ENCODE measurements at places on chromosomes 6 and 20.

DNA sequence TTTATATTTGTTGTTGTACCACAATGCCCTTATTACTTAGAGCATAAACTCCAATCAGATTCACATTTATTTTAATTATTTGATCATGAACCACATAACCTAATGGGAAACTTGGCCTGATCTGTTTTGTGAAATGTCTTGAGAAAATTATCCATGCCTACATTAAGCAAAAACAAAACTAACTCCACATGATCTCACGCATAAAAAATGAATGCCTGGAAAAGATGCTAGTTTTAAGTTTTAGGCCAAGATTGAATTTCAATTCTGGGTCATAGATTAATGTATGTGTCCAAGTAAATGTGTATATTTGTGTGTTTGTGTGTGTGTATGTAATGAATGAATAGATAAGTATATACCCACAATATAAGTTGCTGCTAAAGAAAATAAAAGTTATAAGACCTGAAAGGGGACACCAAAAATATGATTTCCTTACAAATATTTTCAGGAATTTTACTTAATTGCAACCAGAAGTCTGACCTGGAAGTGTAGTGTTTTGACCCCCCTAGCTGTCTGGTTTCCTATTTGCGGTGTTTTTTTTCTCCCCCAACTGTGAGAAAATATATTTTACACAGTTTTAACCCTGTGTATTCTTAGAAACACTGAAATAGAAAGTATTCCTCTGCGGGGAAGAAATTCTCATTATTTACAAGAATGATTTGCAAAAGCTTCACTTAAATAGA lies 97.2 kb downstream of the JAG1 start:
- DNase-seq = no peak

GRCh38 chr20:2353231-2353630 lies 27.5 kb upstream of the TGM6 start:
- DNase-seq = no peak

GRCh38 chr20:50856475-50857041 lies 61.7 kb downstream of the BCAS4 start:
- DNase-seq = no peak

DNA sequence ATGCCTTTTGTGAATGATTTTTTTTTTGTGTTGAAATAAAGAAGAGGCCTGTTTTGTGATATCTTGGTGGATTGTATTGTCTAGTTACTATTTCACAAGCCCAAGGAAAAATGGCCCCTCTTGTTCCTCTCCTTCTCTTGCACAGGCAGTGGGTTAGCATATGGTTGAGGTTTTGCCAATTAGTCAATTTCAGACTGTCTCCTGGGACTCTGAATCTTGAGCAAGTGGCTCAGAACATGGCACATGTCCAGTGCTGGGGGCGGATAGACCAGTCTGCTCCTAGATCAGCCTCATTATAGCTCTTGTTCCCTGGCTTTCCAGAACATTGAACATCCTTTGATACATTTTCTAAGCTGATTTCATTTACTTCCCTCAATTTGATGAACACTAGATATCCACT lies 589.2 kb downstream of the PHF3 start:
- DNase-seq = no peak

DNA sequence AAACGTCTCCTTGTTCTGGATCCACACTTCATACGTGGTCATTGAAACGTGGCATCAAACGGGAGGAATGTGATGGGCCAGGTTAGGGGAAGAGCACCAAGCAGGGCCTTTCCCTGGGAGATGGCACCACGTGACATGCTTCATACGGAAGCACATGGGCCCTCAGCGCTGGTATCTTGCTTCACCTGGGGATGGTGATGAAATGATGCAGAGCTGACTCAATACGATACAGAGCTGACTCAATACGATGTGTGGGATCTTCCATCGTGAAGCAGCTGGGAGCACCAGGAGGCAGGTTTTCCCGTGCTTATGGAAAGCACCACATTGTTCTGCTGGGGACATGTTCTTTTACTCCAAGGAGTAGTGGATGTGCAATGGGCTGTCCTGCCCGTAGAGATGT lies 22.5 kb upstream of the TAGAP start:
- DNase-seq = peak; percentile 68

DNA sequence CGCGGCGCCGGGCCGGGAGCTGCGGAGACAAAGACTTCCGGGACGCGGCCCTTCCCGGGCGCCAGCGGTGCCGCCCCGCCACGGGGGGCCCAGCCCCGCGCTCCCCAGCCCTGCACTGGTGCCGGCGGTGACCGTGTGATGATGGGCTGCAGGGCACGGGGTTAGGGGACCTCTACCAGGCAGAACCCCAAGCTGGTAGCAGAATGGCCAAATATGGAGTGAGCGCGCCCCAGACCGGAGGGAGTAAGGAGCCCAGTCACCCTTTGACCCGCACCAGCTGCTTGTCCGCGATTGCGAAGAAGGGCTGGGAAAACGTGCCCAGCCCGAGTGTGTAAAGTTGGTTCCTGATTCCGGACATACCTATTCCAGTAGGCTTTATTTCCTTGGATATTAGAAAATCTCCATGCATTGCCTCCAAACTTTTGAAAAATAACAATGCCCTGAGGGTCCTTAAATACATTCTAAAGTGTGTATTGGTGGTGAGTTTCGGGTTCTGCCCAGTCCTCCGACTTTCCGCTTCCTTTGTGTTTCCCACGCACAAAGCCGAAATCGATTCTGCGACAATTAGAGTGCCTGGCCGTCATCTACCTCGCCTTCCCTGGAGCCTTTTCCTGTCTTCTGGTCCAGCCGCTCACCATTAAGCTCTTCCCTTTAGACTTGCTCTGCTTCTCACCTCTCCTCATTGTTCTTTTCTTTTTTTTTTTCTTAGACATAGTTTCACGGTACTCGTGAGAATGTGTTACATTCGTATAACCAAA lies 1.1 kb downstream of the ABRACL start:
- DNase-seq = peak; percentile 52

DNA sequence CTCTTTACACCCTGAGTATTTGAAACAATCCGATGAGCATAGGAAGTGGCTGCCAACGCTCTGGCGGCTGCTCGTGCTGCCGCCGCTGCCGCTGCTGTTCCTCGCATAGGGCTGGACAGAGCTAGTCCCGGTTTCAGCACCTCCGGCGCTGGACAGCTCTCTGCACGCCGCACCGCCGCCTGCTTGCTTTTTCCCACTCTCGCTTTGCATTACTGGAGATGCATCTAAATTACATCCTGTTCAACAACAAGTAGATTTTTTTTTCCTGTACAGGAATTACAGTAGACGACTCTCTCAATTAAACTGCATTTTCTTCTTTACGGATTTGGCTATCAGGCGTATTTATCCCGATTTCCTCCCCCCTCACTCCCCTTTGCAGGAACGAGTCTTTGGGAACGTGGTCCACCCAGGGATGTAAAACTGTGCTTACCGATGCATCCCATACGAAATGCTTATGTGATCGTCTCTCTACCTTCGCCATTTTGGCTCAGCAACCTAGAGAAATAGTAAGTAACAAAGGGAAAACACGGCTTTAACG lies 563.8 kb downstream of the LMBRD1 start:
- peak; percentile 67 for DNase-seq

- no peak for DNase-seq
Measured at GRCh38 chr6:75946146-75946831, 126.2 kb downstream of the IMPG1 start.

DNA sequence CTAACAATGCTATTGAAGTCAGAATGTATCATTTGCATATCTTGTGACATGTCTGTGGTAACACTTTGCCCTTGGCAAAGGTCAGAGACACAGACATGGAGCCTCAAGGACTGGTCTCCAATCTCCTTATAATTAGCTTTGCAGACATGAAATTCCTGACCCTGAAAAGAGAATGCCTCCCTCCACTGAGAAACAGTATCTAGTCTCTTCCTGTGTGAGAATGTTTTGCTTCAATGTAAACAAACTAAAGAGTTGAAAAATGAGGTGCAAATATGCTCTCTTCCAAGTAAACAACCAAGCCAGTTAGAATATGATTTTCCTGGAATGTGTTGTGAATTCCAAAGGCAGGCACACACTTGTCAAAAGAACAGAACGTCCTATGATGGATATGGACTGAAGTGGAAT lies 407.1 kb upstream of the MARCKS start:
- DNase-seq = no peak

DNA sequence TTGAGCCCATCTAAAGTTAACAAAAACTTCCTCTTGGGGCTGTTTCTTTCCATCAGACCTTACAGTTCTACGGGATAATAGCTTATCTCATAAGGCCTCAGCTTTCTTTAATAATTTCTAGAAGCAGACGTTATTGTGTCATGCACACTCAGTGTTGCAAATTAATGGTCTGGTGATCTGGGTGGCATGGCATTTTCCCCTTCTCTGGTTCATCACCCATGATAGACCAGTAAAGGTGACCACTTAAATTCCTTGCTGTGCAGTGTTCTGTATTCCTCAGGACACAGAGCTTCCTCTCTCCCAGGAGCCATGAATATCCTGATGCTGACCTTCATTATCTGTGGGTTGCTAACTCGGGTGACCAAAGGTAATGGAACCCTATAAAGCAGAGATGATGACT lies at the start of gene DEFB125:
TSS of gene DEFB125 (plus strand) at position 272 of the 400 bp plus-strand sequence. CDS start at position 310, 38 bp downstream.
- no peak for DNase-seq

DNA sequence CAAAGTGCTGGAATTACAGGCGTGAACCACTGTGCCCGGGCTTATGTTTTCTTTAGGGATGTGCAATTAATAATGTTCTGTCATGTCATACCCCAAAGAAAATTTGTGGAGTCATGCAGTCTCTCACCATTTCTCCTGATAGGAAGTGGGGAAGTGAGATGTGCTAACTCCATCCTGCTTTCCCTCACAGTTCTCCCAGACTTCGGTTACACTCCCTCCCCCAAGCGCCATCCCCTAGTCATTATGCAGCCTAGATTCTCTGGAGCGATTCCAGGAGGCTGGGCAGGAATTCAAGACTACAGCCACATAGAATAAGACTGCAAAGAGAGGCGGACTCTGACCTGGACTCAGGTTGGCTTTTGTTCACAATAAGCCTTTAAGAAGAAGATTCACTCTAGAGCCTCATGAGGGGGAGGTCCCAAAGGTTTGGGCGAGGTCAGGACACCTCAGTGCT lies 271.4 kb downstream of the ALDH8A1 start:
- no peak for DNase-seq

DNA sequence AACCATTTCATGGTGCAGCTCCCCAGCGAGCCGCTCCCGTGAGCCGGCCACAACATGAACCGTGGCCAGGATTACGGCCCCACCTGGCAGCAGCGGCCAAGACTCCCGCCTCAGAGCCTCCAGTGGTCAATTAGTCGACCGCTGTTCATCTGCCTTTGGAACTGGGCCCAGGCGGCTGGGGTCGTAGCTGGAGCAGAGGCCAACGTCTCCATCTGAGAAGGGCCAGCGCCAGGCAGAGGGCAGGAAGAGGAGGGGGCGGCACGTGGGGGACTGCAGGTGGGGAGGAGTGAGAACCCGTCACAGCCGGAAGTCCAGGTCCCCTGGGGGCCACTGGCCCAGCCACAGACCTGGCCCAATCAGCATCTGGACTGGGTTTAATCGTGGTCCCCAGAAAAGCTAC lies 184.3 kb downstream of the TAF4 start:
- DNase-seq = no peak

GRCh38 chr6:20056350-20056992 lies 155.8 kb downstream of the MBOAT1 start:
- no peak for DNase-seq

DNA sequence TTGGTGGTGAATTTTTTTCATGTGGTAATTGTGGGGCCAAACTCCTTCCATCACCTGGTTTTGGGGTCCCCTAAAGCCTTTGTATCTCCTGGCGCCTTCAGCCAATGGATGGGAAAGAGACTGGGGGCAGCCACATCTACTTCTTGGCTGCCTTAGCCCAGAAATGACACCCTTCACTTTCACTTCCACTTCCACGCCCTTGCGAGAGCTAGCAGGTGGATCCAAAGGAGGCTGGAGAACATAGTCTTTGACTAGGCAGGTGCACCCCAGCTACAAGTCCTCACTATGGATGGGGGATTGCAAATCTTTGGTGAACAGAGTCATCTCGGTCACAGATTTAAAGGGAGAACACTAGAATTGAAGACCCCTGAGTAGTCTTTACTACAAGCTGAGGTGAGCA lies 70.8 kb downstream of the NDUFAF5 start:
- DNase-seq = no peak

DNA sequence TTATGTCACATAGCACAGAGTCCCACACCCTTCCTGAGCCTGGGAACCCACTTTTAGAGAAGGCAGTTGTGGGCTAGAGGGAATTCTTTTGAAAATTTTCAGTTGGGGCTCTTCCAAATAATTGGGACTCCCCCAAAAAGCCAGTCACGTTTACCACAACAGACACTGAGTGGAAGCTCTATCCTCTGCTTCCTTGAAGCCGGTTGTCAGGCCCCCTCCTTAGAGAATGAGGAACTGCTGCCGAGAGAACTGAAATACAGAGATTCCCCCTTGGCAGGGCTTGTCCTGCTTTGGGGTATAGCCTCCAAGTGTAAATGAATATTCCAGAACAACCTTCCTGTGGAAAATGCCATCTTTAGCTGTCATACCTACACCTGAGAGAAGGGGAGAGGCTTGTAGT lies 2.7 kb upstream of the JAG1 start:
- no peak for DNase-seq

GRCh38 chr6:31582230-31582643 lies at the start of gene LTB:
Gene LTB, minus strand, starts transcription at chr6:31582424. Its CDS starts 7 bp downstream, at chr6:31582417.
- peak; percentile 71 for DNase-seq

DNA sequence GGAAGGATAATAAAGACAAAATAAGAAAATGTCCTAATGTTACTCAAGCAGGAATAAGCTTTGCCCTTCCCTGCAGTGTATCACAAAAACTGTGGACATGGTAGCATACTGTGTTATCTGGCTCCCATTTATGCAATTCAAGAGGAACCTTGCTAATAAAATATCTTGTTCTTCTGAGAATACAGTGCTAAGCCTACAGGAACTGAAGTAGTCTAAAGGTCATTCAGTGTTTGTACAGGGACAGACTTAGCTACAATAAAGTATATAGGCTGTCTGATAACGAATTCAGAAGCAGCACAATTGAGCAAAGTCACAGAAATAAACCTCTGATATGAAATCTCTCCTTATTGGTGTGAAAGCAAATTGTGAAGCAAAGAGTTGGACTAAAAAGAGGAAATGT lies 59.6 kb upstream of the SDHAF4 start:
- no peak for DNase-seq

- DNase-seq = no peak
Measured at GRCh38 chr6:44311304-44311703, 1.8 kb downstream of the AARS2 start.

GRCh38 chr6:161660666-161661571 lies 387.1 kb upstream of the AGPAT4 start:
- DNase-seq = peak; percentile 23

DNA sequence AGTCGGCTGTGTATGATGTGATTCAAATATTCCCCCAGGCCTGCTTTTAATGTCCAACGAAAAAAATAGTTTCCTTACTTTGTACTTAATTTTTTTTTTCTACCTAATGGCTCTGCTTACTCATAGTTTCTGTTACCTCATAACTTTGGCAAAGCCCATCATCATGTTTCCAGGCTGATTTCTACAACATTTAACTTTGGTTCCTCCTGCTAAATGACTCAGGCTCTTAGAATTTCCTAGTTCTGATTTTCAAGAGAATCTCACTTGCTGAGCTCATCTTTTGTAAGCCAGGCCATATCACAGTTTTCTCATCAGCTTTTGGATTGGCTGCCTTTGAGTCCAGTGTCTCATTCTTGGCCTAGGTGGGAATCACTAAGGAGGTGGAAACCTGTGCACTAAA lies 323.1 kb downstream of the HDGFL1 start:
- no peak for DNase-seq
